ENCODE measurements at places on chromosomes 11 and 22. TPM values are rescaled to one million over a fixed set of nuclear protein-coding genes. Genes with fewer than 3 reads are reported as not detected.

GRCh38 chr11:14751975-14752407 lies 108.4 kb downstream of the PDE3B start:
- no peak for DNase-seq

DNA sequence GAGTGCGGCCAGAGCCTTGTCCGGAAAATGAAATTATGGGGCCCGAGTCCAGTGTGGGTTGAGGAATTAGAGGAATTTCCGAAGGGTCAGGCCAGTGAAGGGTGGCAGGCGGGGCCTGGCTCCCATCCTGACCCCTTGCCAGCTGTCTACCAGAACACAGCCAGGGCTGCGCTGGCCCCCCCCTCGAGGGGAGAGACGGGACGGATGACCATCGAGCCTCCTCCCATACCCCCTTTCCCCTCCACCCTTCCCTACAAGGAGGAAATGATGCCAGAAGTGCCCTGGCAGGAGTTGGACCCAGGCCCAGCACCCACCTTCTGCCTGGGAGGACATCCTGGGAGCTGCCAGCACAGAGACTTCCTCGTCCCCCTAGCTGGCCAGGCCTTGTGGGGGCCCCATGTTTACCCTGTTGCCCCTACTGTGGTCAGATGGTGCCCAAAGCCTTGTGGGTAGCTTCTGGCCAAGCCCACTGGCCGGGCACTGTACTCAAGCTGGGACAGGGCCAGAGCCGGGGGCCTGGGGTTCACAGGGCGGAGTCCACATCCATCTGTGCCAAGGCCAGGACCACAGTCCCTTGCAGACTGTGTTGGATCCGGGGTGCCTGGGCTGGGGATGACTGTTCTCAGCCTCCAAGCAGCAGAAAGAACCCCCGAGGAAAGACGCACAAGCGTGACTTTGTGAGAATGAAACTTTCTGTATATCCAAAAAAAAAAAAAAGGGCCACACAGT lies 20.8 kb downstream of the ARVCF start:
- peak; percentile 59 for DNase-seq

GRCh38 chr22:22609291-22609690 lies 35.1 kb upstream of the GGTLC2 start:
- DNase-seq, result no peak

DNA sequence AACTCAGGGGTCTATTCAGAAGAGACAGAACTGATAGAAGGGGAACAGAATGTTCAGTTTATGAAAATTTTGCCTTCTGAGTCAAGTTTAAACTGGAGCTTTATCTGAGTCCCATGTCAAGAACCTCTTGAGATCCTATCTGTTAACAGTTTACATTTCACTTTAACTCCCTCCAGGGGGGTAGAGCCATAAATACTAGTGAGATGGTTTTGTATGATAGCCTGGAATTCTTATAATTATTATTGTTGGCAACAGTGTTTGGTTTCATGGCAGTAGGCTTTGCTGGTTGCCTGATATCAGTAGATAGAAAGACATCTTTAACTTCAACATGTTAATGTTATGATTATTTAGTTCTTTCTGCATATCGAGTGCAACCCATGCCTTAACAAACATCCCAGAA lies 498.5 kb downstream of the INSC start:
- DNase-seq, result no peak

Gene CCS
- total RNA-seq, result 37.6 TPM
